Stimulated activated CD8-positive, alpha-beta memory T cell treated with anti-CD3 and anti-CD28 coated beads, Interleukin-12 subunit alpha, Interleukin-12 subunit beta, amount 100 ng/mL, for 4 hours (primary cell): ENCODE measurements at places on chromosomes 12 and 14.

GRCh38 chr14:105053421-105053820, 11.8 kb downstream of the GPR132 start:
- no peak for DNase-seq

DNA sequence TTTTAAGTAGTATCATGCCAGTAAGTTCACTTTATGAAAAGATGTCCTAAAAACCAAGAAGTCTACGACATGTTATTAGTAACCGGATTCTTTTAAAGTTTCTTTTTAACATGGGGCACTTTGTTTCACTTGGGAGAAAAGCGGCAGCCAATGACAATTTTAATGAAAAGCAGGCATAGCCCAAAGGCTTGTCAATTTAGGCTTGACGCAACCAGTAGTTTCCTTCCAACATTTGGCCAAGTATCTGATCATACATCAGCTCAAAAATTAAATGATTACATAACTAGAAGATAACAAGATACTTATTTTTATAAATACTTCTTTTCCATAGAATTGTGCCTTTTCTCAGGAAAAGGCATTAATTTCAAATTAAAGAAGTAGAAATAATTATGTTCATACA, 112.8 kb downstream of the TXNDC16 start:
- DNase-seq, result no peak

DNA sequence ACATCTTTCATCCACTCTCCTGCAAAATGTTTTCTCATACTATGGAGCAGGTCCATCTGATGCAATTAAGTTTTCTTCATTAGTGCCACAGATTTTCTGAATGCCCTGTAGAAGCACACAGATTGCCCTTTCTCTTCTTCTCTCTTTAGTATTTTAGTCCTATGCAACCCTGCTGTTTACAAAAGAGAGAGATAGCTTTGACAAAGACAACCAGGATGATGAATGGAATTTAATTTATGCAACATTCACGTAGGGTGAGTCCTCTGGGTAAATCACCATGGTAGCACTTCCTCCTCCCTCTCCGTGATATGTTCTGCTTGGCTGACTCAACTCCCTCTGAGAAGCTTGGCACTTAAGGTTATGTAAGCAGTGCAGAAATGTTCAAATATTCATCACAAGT, 400.9 kb upstream of the PDE3A start:
- no peak for DNase-seq

DNA sequence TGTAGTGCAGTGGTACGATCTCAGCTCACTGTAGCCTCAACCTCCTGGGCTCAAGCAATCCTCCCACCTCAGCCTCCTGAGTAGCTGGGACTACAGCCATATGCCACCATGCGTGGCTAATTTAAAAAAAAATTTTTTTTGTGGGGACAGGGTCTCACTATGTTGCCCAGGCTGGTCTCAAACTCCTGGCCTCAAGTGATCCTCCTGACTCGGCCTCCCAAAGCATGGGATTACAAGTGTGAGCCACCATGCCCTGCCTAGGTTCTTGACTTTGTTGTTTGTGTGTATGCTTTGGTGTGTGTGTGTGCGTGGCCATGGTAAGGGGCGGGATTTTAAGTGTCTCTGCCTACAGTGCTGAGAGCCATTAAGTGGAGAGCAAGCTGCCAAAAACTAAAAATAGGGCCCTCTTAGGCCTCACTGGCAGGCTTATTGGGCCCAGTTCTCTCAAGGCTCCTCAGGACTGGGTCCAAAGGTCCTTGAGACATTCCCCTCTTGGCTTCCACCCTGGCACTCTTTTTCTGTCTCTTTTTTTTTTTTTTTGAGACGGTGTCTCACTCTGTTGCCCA, 5.1 kb downstream of the COX14 start:
- DNase-seq, result no peak
